ENCODE measurements at places on chromosomes 2 and 18.

DNA sequence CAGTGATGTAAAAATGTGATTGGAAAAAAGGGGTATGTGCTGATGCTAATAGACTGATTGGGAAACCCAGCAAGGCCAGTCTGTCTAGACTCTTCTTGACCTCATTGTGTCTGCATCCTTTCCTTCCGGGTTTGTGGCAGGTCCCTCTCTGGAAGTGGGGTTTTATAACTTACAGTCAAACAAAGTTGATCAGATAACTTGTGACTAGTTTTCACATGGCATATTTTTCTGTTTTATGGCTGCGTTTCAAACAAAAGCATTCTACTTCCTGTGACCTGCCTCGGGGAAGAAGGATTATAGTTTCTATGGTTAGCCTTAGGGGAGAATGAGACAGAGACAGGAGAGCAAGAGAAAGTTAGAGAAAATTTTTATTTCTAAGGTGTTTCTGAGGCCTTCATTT is 188.7 kb upstream of the HNMT start:
- no peak for DNase-seq

DNA sequence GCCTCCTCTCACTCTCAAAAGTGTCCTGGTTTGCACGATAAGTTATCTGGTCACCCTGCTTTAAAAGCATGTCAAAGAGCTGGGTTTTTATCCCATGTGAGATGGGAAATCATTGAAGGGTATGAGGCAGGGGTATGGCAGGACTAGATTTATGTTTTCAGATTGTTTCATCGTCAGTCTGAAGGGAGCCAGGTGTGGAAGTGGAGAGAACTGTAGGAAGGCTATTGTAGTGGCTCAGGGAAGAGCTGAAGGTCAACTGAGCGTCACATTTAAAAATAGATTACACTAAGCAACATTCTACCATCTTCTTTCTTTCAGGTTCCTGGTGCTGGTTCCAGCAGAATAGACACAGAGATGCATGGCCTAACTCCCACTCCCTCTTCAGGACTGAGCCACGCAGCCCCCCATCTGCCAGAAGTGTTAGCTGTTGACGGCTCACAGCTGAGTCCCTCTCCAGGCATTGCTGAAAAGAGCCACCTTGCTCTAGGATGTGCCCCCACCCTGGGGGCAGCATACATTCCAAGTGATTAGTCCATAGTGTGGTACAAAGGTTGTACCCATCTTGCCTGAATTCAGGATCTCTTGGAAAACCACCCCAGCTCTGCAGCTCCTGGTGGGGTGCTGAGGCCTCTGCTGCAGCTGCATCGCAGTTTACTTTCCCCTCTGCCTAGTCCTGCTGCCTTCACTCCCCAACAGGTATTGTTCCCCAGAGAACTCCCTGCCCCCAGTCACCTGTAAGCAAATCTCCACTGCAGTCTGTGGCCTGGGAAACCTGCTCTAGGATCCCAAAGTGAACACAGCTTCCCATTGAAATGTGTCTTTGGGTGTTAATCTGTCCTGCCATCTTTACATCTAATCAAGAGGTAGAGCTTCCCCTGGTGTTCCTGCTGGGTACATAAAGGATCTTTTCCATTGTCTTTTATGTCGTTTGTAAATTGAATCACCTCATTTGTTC is 79.5 kb upstream of the KLF7 start:
- no peak for DNase-seq

DNA sequence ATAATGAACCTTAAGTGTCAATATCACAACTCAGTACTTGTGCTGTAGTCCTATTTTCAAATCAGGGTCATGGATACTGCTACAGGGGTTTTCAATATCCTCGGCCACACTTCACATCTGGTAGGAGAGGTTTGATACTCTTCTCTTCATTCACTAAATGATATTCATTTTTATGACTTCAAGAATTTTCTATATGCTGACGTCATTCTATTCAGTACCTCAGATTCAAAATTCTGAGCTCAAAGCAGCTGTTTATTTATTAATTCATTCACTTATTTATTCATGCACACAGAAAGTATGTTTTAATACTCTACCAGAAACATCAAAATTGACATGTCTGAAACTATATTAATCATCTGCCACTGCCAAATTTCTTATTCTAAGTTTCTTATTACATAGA is 866.9 kb upstream of the LRRTM1 start:
- DNase-seq: no peak

- DNase-seq: no peak
Measured at GRCh38 chr18:59696311-59697235, 650 bp downstream of the CCBE1 start.

GRCh38 chr2:152617456-152618192 is 99.6 kb downstream of the PRPF40A start:
- no peak for DNase-seq

GRCh38 chr2:48749291-48750127 is 6.0 kb downstream of the LHCGR start:
- no peak for DNase-seq

DNA sequence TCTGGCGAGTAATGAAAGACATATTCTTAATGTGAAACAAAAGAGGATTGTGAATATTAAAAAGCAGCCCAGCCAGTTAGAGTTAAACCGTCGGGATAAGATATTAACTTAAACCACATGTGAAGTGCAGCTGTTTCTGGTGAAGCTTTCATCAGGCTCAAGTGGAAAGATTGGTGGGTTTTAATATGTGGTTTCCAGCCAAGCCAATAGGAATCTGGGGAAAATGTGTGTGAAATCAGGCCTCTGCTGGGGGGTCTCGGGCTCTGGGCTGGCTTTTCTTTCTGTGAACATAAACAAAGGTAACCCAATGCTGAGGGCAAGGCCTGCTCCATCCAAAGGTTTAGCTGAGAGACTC is 279.6 kb downstream of the SLC4A3 start:
- DNase-seq: no peak

GRCh38 chr2:227339098-227339599 is 14.1 kb downstream of the MFF start:
- DNase-seq: no peak

GRCh38 chr2:152585830-152586484 is 131.3 kb downstream of the PRPF40A start:
- peak; percentile 48 for DNase-seq

DNA sequence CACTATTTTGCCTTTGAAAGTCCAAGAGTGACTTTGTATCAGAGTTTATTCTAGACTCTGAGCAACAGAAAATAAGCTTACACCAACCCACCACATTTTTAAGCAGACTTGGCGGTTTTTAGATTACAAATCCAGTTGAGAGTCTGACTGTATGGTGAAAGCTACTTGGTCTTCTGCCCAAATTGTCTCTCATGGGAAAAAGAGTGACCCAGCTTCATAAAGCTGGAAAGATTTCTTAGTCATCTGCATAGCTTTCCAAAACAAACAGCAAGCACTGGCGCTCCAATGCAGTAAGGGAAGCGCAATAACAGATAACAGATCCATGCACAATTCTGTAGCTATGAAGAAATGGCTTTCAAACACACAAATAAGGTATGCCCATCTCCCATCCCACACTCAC is 7.1 kb downstream of the DSG1 start:
- DNase-seq: no peak

DNA sequence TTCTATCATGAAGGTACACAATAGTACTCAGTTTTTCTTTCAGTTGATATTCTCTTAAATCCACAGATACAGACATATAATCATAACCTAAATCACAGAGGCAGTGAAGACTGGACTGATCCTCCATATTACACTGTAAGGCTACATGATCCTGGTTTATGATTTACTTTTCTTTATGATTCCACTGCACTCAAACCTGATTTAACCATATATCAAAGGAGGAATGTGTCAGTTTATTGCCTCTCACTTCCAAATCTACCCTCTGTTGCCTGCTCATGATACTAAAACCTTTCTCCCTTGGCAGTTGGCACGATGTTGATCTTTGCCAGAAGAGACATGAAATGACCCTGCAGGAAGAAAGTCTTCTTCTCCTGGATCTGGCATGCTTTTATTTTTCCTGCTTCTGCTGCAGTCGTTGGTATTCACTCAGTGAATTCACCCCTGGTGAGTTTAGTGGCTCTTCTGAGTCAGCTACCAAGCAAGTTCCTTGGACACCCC is 426.4 kb downstream of the MBD2 start:
- DNase-seq: no peak

DNA sequence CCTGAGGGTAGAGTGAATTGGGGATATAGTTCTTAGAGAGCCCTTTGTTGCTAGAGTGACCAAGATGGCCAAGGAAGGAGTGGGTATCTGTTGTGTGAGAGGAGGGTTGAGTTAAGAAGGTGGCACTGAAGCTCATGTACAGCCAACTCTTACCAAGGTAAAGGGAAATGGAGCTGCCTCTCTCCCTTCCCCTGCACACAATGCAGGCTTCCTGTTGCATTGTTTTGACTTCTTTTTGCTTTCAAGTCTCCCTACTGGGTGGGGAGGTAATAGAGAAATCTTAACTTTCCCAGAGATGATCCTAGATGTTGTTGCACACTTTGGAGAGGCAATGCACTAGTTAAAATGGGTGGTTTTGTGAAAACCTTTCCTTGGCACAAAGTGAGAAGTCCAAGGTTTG is 23.8 kb downstream of the HOXD1 start:
- DNase-seq: no peak

GRCh38 chr18:71541643-71542042 is 1002.5 kb downstream of the CBLN2 start:
- no peak for DNase-seq

DNA sequence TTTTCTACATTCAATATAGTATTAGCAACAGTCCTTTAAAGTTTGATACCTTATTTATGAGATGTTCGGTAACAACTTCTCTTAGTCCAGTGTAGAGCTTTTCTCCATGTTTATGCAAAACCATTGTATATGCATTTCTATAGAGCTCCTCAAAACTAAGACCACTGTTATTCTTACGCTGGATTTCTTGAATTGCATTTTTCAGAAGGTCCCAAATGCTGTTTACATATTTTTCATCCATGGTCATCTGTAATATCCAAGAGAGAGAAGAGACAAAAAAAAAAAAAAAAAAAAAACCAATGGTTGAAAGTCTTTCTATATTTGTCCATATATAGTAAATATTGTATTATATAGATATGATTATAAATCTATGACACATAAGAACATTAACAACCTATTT is 27.6 kb downstream of the CUL3 start:
- DNase-seq: no peak

DNA sequence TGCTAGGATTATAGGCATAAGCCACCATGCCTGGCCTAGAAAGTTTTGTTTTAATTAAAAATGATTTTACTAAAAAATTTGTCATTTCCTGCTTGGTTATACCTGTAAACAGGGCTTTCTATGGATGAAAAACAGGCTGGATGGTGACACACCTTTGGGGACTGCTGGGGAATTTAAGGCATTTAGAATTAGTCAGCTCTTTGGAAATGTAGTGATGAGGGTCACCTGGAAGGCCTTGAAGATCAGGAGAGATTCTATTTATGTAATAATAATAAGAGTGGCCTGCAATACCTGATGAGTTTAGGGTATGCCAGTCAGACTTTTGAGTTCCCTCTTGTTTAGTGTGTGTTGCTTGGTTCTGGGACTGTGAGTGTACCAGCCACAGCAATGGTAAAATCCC is 51.1 kb downstream of the RALBP1 start:
- DNase-seq: no peak

- no peak for DNase-seq
Measured at GRCh38 chr18:50453014-50453680, 78.3 kb downstream of the SKA1 start.

- DNase-seq: no peak
Measured at GRCh38 chr18:69401226-69401971, 711 bp downstream of the DOK6 start.

GRCh38 chr2:164661349-164661748 is 40.1 kb upstream of the GRB14 start:
- peak; percentile 8 for DNase-seq

- no peak for DNase-seq
Measured at GRCh38 chr2:186690786-186691185, 3.1 kb upstream of the FAM171B start.
